Hepatocyte (in vitro differentiated cells): ENCODE measurements at places on chromosomes 3 and 15.
A peak's percentile ranks its signal among the peaks of the same experiment; 100 is the strongest.

GRCh38 chr3:100076731-100077529 lies 37.4 kb downstream of the FILIP1L start:
- peak; percentile 18 for DNase-seq

DNA sequence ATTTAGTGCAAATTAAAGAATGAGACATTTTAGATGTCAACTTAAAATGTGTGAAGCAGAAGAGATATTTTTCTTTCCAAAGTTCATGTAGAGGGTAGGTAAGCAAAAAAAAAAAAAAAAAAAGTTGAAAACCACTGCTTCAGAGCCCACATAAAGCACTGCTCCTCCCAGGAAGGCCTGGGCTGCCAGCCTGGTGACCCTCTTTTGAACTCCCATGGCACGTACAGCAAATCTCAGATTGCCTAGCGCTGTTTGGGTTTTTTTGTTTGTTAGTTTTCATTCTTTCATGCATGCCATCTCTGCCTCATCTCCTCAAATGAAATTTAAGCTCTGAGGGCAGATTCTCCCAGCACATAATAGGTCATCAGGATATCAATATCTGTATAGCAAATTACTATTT lies 120.1 kb downstream of the SRGAP3 start:
- no peak for DNase-seq

DNA sequence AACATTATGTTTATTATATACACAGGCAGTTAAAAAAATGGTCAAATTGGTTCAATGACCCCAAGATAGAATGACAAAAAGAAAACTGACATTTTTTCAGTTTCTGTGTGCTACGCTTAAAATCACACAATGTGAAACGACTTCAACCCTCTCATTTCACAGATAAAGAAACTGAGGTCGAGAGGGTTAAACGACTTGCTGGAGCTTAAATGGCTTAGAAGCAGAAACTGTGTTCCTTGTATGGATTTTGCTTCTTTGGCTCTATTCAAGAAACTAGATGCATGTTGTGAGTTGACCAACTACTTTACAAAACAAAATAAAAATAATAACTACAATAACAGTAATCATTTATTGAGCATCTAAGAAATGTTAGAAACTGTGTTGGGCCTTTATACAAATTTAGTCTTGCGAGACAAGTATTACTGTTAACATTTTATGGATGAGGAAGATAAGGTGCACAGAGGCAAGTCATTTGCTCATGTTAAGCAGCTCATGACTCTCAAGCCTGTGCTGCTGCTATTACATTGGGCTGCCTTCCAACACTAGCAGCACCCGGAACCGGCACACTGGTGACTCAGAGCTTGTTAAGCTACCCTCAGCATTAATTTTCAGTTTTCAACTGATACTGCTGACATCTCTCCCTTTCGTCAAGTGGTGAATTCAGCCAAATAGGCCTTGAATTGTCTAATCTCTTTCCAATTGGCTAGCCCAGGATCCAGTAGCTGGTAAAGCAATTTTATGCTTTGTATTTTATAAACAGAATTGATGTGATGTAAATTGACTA lies 487.6 kb downstream of the NAALADL2 start:
- peak; percentile 19 for DNase-seq

- no peak for DNase-seq
Measured at GRCh38 chr15:73629798-73630429, 3.3 kb downstream of the NPTN start.

DNA sequence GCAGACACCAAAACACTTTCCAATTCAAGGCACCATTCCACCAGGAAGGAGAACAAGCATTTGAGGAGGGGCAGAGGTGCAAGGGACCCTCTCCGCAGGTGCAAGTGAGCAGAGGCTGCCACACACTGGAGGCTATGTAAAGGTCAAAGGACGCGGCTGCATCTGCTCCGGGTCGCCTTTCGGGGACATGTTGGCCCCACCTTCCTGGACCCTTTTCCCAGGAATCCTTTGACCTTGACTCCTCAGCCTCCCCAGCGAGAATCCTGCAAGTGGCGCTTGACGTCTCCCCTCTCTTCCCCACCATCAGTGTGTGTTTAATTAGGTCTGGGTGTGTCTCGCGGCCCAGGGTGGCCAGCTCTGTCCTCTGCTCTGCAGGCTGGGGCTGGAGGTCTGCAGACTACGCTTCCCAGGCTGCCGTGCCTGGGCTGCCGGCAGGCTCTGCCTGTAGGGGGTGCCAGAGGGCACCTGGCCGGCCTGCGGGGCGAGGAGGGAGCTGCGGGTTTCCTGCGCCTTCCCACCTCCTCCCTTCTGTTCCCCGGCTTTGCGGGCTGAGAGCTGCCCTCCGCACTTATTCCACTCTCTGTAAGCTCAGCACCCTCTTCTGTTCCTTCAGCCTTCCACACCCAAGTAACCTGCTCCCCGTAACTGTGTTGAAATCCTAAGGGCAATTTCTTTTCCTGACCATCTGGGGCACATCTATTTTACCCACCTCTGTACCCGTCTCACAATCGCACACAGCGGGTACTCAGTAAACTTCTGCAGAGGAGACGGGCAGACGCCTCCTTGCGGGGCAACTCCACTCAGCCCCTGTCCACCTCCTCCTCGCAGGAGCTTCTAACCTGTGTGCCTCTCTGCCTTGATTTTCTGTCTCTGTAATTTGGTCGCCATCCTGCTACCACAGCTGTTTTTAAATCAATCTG lies 129.8 kb downstream of the NSMCE3 start:
- DNase-seq: peak; percentile 81

GRCh38 chr3:70028361-70028760 lies 28.8 kb downstream of the SAMMSON start:
- no peak for DNase-seq

GRCh38 chr15:57595011-57595866 lies 3.5 kb downstream of the MYZAP start:
- peak; percentile 38 for DNase-seq

DNA sequence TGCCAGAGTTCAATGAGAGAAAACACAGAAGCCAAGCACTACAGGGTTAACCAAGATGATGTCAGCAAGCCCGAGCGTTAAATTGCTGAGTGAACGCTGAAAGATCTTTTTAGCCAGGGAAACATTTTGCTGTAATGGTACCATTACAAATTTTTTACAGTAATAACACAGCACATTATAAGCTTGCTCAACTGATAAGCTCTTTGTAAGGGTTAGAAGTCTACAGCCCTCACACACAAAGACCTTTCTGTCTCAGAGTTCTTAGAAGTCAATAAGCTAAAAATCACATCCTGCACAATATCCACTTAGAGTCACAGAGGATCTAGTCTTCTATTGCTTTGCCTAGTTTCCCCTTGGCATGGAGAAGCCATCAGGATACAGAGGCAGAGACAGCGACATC lies 29.9 kb downstream of the CHSY1 start:
- no peak for DNase-seq

- DNase-seq: no peak
Measured at GRCh38 chr3:42403737-42404136, 6.7 kb downstream of the LYZL4 start.

DNA sequence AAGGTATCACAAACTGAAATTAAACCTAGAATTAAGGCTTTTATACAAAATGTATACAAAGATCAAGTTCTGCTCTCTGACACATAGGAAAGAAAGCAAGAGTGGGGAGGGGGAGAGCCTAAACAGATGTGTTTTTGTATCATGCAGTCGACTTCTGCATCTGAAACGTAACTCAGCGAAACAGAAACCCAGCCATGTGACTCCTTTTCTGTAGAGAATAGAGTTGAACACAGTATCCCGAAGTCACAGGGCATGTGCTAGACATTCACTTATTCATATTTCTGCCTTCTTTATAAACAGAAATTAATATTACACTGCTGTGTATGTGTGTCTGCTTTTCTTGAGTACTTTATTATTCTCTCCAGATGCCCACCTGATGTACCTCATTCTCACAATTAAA lies 121.0 kb downstream of the PDZRN3 start:
- DNase-seq: no peak

DNA sequence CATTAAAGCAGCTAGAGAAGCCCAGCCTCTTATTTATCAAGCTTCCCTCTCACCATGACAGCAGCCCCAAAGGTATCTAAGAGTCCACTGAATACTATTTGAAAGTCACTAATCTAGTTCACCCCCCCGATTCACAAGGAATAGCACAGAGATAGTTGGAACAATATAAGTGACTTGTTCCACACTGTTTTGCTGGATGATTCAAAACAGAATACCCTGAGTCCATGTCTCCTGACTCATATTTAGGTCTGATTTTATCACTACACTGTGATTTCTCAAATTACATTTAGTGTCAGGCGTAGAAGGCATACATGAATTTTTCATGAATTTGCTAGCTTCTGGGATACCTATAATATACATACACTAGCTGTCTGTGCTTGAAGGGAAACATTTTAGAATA lies 18.7 kb upstream of the EOGT start:
- no peak for DNase-seq

DNA sequence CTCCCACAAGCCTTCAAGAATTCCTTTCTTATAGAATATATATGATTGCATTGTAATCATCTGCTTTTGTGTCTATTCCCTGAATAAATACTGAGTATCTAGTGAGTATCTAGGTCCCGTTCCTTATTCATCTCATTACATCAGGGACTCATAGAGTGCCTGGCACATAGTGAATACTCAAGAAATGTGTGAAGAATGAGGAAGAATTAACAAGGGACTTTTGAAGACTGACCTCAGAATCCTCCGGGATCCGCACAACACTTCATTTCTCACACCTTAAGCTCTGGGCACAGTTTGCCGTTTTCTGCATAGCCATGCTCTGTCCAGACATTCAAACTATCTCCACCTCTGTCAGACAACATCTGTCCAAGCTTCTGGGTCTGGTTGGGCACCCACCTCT lies 108.8 kb downstream of the STAC start:
- DNase-seq: no peak

- no peak for DNase-seq
Measured at GRCh38 chr3:171095063-171095462, 68.5 kb upstream of the SLC2A2 start.

DNA sequence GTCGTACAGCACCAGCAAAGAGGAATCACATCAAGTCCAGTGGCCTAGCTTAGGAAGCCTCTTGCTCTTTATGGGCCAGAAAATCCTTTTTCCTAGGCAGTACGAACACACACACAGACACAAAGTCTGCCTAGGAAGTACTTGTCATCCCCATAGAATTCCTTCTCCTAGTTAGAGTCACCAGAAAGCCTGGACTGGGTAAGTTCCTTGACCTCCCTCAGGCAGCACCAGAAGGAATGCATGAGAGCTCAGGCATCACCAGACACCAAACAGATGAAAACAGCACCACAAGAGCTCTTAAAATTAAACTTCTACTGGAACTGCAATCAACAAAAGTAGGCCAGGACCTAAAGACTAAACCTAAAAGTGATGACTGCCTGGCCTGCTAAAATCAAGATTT lies 192.9 kb upstream of the CCDC54 start:
- no peak for DNase-seq

GRCh38 chr3:73467211-73467610 lies 157.5 kb downstream of the PDZRN3 start:
- no peak for DNase-seq

DNA sequence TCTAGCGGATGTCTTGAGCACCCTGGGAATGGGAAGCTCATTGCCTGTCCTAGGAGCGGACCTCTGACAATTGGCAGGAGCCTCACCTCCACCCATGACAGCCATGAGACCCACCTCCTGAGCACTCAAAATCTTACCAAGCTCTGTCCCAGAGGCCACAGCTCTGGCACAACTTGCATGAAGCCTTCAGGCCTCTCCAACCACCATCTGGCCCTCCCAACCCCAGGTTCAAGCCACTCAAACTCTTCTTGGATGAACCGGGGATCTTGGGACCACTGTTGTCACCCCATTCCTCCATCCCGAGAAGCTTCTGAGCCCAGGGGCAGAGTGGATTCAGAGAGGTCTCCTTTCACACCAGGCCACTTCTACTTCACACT lies 1.5 kb downstream of the VIPR1 start:
- DNase-seq: no peak

GRCh38 chr3:168877899-168878298 lies 782.2 kb upstream of the GOLIM4 start:
- DNase-seq: peak; percentile 33

DNA sequence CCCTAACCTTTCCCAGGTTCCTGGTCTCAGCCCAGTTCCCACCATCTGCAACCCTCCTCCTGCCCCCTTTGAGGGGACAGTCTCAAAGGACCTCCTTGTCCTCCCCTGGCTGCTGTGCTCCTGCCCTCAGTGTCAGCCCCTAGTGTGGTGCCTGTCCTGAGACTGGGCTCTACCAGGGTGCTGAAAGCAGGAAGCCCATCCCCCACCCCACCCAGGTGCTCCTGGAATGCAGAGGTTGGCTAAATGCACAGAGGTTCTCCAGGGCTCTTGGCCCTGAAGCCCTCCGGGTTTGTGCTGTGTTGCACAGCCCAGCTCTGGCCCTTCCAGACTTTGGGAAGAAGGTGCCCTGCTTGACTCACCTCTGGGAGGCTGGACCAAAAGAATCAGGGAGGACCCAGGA lies 21.8 kb downstream of the C3orf18 start:
- DNase-seq: no peak

DNA sequence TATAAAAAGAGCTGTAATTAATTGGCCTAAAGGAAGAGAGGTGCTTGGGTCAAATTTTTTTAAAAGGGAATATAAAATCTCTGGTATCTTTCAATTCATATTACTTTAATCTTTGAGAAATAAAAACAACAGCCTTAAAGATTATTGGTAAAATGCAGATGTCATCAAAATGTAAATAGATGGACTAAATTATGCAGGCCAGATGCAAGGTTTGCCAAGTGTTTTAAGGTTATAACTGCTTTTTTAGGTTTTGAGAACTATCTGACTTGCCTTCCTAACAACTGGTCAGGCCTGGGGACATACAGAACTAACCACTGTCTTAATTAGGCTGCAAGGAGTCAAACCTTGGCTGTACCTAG lies 20.0 kb upstream of the OR5H1 start:
- no peak for DNase-seq

GRCh38 chr3:147630921-147631415 lies 221.8 kb downstream of the ZIC1 start:
- no peak for DNase-seq

DNA sequence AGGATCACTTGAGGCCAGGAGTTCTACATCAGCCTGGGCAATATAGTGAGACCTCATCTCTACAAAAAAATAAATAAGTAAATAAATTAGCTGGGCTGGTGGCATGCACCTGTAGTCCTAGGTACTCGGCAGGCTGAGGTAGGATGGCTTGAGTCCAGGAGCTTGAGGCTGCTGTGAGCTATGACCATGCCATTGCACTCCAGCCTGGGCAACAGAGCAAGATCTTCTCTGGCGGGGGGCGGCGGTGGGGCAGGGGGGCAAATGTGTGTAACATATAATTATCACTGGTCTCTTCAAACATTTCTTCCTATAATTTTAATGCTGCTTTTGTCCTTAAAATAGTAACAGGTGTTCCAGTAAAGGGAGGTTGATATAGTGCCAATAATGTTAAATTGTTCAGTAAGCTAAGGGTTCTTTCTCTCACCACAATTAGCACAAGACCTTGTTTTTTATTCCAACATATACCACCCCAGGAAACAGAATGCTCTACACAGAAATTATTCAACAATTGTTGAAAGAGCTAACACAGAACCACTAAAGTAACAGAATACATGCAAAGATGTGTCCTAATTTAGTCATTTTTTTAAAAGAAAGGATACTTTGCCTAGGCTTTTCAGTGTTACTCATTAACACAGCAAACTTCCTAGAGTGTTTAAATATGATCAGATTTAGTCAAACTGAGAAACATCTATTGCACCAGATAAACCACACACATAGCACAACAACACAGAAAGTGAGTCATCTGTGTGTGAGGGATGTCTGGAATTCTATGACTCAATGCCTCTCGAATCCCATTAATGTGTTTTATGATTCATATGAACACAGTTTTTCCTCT lies 29.1 kb downstream of the ANKRD28 start:
- peak; percentile 71 for DNase-seq

- DNase-seq: no peak
Measured at GRCh38 chr15:85826756-85827515, 32.2 kb upstream of the KLHL25 start.
